ENCODE measurements at places on chromosomes 12 and 14. TPM values are rescaled to one million over a fixed set of nuclear protein-coding genes. Genes with fewer than 3 reads are reported as not detected.

Gene DTX1
- 4.5 TPM for total RNA-seq

Gene ENDOU
- total RNA-seq = not detected

Gene WDHD1
- 0.11 TPM for total RNA-seq

Gene GALC
- 31.7 TPM for total RNA-seq

Gene GLIPR1L2
- total RNA-seq = not detected

Gene COCH
- 0.11 TPM for total RNA-seq

Gene CMA1
- total RNA-seq = not detected

- DNase-seq = no peak
- no peak overlapping the region for H3K4me3 ChIP-seq
- no peaks in the 10 kb centered on the region for H3K27me3 ChIP-seq
- H3K27ac ChIP-seq = no peak overlapping the region
- no peaks in the 10 kb centered on the region for H3K36me3 ChIP-seq
Measured at GRCh38 chr12:70826156-70826555, 94.4 kb downstream of the PTPRR start.

DNA sequence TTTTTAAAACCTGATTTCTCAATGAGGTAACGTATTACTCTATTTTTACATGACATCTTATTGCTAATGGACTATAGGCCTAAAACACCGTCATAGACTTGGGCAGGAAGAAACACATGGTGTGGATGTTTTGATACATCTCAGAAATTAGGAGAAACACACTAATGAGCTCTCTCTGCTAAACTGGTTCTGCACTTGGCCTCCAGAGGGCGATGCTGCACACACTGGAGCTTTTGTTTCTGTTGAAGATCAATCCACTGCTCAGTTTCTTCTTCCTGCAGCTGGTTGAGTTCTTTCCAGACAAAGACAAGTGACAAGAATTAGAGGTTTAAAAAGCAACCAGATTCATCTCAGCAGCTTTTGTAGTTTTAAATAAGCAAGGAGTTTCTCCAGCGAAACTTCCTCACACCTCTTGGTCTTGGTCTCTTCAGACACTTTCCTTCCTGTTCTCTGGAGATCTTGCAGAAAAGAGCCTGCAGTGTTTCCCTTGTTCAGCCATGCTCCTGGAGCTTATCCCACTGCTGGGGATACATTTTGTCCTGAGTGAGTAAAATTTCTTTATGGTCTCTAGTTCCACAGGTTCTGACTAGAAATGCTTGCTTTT is 178.5 kb upstream of the OR4E1 start:
- no peak overlapping the region for H3K27ac ChIP-seq
- no peak overlapping the region for H3K4me3 ChIP-seq
- no peaks in the 10 kb centered on the region for H3K4me1 ChIP-seq

DNA sequence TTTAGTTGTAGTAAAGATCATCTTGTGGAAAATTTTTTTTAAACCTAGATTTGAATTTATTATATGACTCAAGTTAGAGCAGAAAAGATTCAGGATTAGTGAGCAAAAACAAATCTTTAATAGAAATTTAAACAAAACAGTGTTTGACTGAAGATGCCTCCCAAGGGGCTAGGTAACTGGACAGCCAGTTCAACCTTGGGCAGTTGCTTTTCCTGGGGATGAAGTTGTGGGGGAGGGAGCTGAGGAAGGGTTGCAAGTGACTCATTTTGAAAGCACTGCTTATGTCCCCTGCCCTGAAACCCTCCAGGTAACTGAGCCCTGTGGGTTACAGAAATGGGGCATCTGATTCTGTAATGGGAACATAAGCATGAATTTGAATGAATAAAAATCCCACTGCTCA is 13.1 kb downstream of the CFAP54 start:
- no peak overlapping the region for H3K27ac ChIP-seq
- H3K36me3 ChIP-seq = no peaks in the 10 kb centered on the region
- H3K27me3 ChIP-seq = no peaks in the 10 kb centered on the region

DNA sequence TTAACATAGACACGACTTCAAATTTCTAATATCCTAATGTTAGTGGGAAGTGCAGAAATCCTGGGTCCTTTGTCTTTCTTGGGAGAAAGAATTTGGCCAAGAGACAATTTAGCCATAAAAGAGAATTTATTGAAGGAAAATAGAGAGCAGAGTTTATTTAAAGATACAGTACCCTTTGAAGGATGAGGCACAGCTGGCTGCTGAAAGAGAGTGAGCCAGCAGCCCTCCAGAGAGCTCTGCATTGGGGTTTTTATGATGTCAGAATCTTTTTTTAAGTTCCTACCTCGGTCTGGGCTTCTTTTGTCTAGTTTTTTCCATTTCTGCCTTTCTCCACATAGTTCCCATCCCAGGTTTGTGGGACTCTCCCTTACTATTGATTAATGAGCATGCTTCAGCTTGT is 37.5 kb downstream of the CCER1 start:
- H3K4me3 ChIP-seq = no peak overlapping the region
- H3K27ac ChIP-seq = no peak overlapping the region

- H3K27me3 ChIP-seq = no peaks in the 10 kb centered on the region
- H3K4me3 ChIP-seq = no peak overlapping the region
- no peak for DNase-seq
- H3K27ac ChIP-seq = no peak overlapping the region
- H3K36me3 ChIP-seq = no peaks in the 10 kb centered on the region
Measured at GRCh38 chr12:66456612-66457011, 154.3 kb downstream of the HELB start.

DNA sequence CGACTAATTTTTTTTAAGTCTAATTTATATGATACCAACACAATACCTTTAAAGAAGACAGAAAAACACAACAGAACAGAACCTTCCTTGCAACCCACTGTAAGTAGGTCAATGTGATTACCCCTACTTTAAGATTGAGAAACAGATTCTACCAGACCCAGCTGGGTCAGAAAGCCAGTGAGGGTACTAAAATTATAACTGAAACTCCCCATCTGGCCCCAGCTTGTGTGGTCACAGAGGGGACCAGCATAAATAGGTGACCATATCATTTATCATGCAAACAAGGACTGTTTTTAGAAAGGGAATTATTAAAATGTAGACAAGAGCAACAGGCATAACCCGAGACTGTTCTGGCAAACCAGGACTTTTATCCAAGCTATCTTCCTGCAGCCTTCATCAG is 30.1 kb upstream of the FRMD6 start:
- no peaks in the 10 kb centered on the region for H3K36me3 ChIP-seq
- no peaks in the 10 kb centered on the region for H3K4me1 ChIP-seq

GRCh38 chr14:53516261-53516774 is 363.2 kb upstream of the DDHD1 start:
- H3K36me3 ChIP-seq = no peaks in the 10 kb centered on the region
- no peak overlapping the region for H3K27ac ChIP-seq
- no peak overlapping the region for H3K4me3 ChIP-seq
- no peaks in the 10 kb centered on the region for H3K4me1 ChIP-seq
- DNase-seq = no peak
- H3K27me3 ChIP-seq = no peaks in the 10 kb centered on the region

GRCh38 chr14:77144412-77145115 is 3.0 kb upstream of the ZDHHC22 start:
- DNase-seq = no peak
- no peak overlapping the region for H3K27ac ChIP-seq
- H3K4me3 ChIP-seq = no peak overlapping the region
- H3K4me1 ChIP-seq = peaks cover 2% of the 10 kb centered on the region
- no peaks in the 10 kb centered on the region for H3K36me3 ChIP-seq

DNA sequence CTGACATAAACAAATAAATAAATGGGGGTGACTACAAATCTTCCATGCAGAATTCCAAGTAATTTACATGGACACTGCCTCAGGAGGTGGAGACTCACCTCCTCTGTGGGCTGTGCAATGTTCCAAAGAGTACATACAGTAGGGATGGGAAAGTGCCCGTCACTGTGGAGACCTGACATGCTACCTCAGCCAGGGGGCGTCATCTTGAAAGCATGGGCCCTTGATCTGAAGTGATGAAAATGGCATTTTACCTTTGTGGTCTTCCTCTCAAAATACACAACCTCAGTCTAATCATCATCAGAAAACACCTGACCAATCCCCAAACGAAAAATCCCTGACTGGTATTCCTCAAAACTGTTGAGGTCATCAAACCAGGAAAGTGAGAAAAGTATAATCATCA is 48.4 kb downstream of the ANAPC7 start:
- no peak overlapping the region for H3K27ac ChIP-seq
- H3K36me3 ChIP-seq = peaks cover 11% of the 10 kb centered on the region
- no peaks in the 10 kb centered on the region for H3K27me3 ChIP-seq
- H3K4me1 ChIP-seq = no peaks in the 10 kb centered on the region
- no peak overlapping the region for H3K4me3 ChIP-seq
- no peak for DNase-seq

DNA sequence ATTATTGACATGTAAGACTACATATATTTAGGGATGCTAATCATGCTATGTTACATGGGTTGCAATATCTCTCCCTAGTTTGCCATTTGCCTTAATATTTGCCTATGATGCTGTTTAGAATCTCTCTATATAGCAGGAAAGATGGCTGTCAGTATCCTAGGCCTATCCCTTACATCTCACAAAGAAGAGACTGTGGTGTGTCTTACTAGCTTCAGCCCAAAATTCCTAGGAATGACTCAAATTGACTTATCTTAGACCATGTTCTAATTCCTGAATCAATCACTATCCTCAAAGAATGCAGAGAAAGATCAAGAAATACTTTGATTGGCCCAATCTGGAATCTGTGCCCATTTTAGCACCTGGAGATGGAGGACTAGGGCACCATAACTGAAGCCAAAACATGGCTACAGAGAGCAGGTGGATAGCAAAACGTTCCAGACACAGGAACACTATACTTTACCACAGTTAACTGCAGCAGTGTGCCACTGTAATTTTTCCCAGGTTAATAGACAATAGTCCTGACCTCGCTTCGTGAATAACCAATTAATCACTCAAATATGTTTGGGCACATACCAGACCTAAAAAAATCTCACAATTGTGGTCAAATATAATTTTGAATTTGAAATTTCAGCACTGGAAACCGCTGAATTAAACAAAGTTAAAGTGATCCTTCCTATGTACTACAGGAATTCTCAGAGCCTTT is 32.7 kb upstream of the GLIPR1 start:
- no peak overlapping the region for H3K27ac ChIP-seq
- no peaks in the 10 kb centered on the region for H3K4me1 ChIP-seq
- H3K36me3 ChIP-seq = no peaks in the 10 kb centered on the region
- H3K27me3 ChIP-seq = no peaks in the 10 kb centered on the region
- DNase-seq = no peak

DNA sequence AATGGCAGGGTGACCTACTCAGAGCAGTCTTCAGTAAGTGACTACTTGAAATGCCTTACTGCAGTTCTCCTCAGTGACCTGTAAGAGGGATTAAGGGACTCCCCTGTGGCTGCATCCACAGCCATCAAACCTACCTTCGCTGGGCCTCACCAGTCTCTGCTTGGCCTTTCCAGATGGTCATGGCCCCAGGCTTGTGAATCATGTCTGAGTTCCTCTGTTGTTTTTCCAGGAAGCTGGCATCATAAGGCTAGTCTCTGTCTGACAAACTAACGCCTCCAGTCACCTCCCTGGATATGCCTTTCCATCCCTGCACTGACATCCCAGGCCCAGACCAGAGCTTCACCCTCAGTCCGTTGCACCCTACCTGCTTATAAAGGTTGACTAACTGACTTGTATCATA is 14.0 kb downstream of the RNASE2 start:
- no peaks in the 10 kb centered on the region for H3K4me1 ChIP-seq
- H3K4me3 ChIP-seq = no peak overlapping the region
- no peaks in the 10 kb centered on the region for H3K27me3 ChIP-seq
- no peaks in the 10 kb centered on the region for H3K36me3 ChIP-seq
- DNase-seq = no peak
- no peak overlapping the region for H3K27ac ChIP-seq
